ENCODE measurements at places on chromosomes 7 and 10. TPM values are rescaled to one million over a fixed set of nuclear protein-coding genes. Genes with fewer than 3 reads are reported as not detected.

DNA sequence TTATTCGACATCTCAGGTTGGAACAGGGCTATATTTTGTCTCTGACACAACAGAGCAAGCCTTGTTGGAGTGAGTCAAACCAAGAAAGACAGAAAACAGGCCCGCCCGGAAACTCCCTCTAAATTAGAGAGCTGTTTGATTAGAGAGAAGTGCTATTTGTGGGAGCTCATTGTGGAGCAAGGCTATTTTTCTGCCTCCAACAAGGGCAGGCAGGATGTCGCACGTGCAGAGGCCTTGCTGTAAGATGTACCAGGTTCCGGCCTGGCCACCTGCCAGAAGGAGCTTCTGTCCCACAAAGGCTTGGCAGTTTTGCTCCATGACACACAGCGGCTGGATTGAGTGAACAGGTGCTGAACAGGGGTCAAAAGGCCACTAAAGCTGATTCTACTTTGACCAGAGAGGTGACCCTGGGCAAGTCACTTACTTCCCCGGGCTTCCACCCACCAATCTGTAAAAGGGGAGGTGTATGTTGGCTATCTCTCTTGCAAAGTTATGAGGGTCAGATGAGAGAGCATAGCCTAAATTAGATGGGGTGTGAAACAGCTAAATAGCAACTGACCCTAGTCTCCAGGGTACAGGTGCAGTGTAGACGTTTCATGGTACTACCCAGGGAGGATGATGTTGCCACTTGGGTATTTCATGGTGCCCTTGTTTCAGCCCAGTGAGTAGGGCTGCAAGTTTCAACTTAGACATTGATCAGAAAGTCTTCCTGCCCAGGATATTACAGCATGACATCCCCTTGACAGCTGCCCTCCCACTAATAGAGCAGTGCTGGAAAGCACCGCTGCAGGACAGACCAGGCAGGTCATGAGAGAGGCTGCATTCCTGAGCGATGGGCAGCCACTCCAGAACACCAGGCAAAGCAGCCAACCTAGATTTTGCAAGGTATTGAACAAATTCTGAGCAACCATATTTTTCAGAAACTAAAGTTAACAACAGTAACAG, 62.0 kb downstream of the VSTM4 start:
- H3K27ac ChIP-seq = no peak overlapping the region
- H3K36me3 ChIP-seq = no peaks in the 10 kb centered on the region
- H3K4me3 ChIP-seq = no peak overlapping the region
- H3K27me3 ChIP-seq = no peaks in the 10 kb centered on the region

- H3K36me3 ChIP-seq = no peaks in the 10 kb centered on the region
- peaks cover 4% of the 10 kb centered on the region for H3K4me1 ChIP-seq
- H3K27ac ChIP-seq = no peak overlapping the region
- no peak for DNase-seq
Measured at GRCh38 chr7:24830440-24831050, 73.3 kb upstream of the GSDME start.

GRCh38 chr10:24163485-24163884, 45.5 kb upstream of the KIAA1217 start:
- no peak overlapping the region for H3K4me3 ChIP-seq
- H3K27me3 ChIP-seq = no peaks in the 10 kb centered on the region
- no peaks in the 10 kb centered on the region for H3K36me3 ChIP-seq

GRCh38 chr10:95544783-95545500, 16.2 kb downstream of the SORBS1 start:
- no peak overlapping the region for H3K4me3 ChIP-seq
- peaks cover 2% of the 10 kb centered on the region for H3K4me1 ChIP-seq
- no peak overlapping the region for H3K27ac ChIP-seq
- no peaks in the 10 kb centered on the region for H3K36me3 ChIP-seq
- no peaks in the 10 kb centered on the region for H3K27me3 ChIP-seq

- H3K27ac ChIP-seq = no peak overlapping the region
- H3K36me3 ChIP-seq = no peaks in the 10 kb centered on the region
- DNase-seq = no peak
Measured at GRCh38 chr10:75782463-75783248, 351.2 kb downstream of the LRMDA start.

DNA sequence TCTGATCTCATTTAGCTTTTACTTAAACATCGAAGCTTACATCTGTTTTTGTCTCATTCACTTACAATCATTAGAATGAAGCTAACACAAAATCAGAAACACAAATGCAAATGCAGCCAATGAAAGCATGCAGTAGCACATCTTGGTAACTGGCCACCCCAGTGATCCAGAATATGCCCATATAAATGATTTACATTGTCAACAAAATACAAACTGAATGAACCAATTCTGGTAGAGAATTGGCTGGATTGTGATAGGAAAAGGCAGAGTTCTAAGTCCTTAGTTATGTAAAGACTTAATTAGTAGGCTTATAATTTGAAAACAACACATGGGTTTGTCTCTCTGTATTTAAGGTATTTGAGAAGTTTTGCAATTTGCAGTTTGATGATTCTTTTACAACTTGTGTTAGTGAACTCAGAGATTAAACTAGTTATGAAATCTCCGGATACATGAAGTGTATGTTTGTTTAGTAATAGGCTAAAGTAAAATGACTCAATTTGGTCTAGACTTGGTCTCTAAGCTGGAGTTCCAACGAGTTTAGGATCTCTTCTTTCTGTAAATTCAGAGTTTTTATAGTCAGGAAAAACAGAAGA, 21.2 kb downstream of the TECTB start:
- no peaks in the 10 kb centered on the region for H3K27me3 ChIP-seq
- no peaks in the 10 kb centered on the region for H3K4me1 ChIP-seq
- H3K4me3 ChIP-seq = no peak overlapping the region
- no peak overlapping the region for H3K27ac ChIP-seq

DNA sequence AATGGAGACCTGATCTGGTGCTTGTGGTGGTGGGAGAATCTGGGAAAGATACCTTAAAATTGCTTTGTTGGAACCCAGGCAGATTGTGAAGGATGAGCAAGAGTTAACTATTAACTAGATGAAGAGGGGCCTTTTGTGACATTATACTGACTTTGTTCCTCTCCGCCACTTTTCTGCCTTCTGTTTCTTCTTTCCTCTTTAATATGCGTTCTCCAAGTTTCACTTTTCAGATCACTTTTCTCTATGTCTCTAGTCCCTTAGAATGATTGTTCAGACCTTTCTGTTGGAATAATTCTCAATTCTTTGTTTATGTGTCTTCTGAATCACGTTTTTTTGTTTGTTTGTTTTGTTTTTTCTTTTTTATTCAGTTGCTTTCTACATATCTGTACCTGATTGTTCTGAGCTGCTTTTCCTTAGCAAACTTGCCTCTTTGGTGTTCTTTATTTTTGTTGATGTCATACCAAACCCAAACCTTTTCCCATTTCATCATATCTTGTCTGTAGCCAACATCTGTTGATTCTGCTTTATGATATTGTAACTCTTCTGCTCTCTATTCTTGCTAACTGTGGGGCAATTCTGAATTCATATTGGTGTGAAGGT, 2.8 kb downstream of the BMPR1A start:
- H3K27ac ChIP-seq = no peak overlapping the region
- H3K27me3 ChIP-seq = no peaks in the 10 kb centered on the region
- peaks cover 14% of the 10 kb centered on the region for H3K4me1 ChIP-seq
- no peaks in the 10 kb centered on the region for H3K36me3 ChIP-seq
- peak overlapping the region; percentile 74 for H3K4me3 ChIP-seq

DNA sequence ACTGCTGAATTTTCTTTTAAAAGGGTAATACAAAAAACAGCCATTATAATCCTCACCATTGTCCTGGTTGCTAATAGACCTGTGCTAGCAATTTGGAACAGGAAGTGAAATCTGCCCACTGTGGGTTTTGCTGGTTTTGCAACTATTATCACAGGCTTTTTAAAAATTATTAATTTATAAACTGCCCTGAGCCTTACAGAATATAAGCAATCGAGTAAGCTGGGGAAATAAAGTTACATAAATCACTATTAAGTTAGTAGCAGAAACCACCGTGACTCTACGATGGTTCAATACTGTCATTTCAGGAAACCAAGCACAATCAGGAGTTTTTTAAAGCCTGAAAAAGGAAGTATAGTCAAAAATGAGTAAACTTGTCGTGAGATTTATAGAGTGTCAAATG, 62.3 kb downstream of the TMEM26 start:
- no peaks in the 10 kb centered on the region for H3K36me3 ChIP-seq
- no peak overlapping the region for H3K27ac ChIP-seq
- no peaks in the 10 kb centered on the region for H3K27me3 ChIP-seq
- H3K4me1 ChIP-seq = no peaks in the 10 kb centered on the region

DNA sequence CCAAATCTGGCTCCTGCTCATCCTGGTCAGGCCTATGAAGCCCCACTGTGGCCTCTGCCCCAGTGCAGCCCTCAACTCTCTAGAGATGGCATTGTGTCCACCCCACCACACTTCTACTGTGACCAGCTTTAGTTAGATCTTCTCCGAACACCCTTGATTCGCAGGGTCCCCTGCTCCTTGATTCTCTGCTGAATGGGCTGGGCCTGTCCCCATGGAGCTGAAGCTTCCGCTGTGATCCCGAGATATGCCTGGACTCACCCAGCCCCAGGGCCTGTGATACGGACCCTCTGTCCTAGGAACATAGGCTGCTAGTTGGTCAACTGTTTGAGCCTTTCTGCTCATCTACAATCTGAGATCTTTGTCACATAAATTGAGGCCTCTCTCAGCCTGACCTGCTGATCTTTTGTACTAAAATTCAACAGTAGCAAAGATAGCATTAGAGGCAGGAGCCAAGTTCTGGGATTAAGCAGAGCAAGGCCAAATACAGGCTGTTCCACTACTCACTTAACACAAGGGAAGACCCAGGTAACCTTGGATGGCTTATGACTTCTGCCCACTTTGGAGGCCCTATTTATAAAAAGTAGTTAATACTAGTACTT, 6.5 kb upstream of the PPIF start:
- DNase-seq = peak; percentile 16
- H3K27ac ChIP-seq = no peak overlapping the region
- peaks cover 4% of the 10 kb centered on the region for H3K4me1 ChIP-seq

DNA sequence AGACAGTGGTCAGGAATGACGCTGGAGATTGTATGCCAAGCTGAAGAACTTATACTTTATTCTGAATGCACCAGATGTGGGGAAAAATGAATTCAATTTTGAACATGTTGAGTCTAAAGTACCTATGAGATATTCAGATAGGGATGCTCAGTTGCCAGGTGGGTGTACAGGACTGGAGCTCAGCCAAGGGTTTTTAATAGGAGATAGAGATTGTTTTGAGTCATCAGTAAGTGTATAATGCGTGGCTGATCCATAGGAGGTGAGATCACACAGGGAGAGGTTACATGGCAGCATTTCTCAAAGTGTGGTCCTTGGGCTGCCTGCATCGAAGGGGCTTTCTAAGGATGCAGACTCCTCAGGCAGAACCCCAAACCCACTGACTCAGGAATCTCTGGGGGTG, 6.8 kb upstream of the HIPK2 start:
- H3K4me3 ChIP-seq = no peak overlapping the region

Gene TRIM50
- total RNA-seq = 0.26 TPM

Gene LLCFC1
- not detected for total RNA-seq

DNA sequence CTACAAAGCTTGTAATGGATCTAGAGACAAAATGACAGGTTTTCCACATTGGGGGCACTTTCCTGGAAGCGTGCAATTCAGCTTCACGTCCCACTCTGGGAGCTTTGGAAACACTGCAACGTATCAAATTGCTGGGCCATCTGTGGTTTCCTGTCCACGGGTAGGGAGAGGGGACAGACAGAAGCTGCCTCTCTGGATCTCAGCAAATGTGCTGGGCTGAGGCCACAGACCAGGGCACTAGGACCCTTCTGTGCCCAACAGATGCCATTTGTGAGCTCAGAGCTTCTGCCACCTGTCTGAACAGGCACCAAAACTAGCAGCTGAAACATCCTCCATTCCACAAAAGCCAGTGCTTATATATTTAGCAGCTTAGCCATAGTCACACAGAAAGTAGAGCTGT, 40.9 kb upstream of the FRMD4A start:
- H3K4me1 ChIP-seq = no peaks in the 10 kb centered on the region
- no peak for DNase-seq
- no peaks in the 10 kb centered on the region for H3K27me3 ChIP-seq
- no peak overlapping the region for H3K27ac ChIP-seq
- H3K4me3 ChIP-seq = no peak overlapping the region
- H3K36me3 ChIP-seq = no peaks in the 10 kb centered on the region

GRCh38 chr10:43026039-43026973, 50.6 kb upstream of the RET start:
- H3K4me3 ChIP-seq = no peak overlapping the region
- no peak overlapping the region for H3K27ac ChIP-seq
- no peak for DNase-seq
- no peaks in the 10 kb centered on the region for H3K4me1 ChIP-seq

- no peaks in the 10 kb centered on the region for H3K27me3 ChIP-seq
- no peaks in the 10 kb centered on the region for H3K36me3 ChIP-seq
- H3K4me3 ChIP-seq = peak overlapping the region; percentile 75
- peak overlapping the region; percentile 98 for H3K27ac ChIP-seq
- peaks cover 20% of the 10 kb centered on the region for H3K4me1 ChIP-seq
Measured at GRCh38 chr7:157337316-157338149, 729 bp downstream of the DNAJB6 start.

Gene SPDYE11
- total RNA-seq = not detected

DNA sequence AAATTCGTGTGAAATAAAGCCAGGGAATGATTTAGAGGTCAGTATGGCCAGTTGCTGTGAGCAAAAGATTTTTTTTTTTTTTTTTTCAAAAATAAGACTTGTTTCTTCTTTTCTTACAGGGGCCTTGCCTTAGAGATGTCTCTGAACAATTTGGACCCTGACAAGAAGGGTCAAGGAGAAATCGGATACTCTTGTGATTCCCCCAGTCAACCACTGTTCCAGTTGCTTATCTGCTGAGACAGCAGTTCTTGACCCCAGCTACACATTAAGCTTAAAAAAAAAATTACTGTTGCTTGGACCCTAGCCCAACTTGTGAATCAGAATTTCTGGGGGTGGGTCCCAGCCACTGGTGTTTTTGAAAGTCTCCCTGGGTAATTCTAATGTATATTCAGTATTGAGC, 12.0 kb upstream of the FMC1 start:
- H3K27ac ChIP-seq = no peak overlapping the region
- H3K4me1 ChIP-seq = no peaks in the 10 kb centered on the region
- no peaks in the 10 kb centered on the region for H3K36me3 ChIP-seq

DNA sequence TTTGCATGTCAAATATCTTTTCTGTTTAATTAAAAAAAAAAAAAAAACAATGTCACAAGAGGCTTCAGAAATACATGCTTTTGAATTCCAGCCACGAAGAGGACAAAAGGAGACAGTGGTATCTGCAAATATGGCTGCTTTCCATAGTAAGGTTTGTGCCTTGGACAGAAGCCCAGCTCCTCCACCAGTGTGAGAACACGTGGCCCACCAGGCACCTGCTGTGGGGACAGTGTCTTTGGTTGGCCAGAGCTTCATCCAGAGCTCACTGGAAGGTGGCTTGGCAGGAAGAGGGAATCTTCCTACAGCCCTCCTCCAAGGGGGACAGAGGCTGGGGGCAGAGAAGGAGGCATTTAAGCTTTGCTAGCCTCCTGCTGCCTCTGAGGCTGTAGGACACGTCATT, 144.6 kb downstream of the GLCCI1 start:
- DNase-seq = no peak
- no peaks in the 10 kb centered on the region for H3K4me1 ChIP-seq
- H3K27me3 ChIP-seq = no peaks in the 10 kb centered on the region

Gene NXPH1
- total RNA-seq = not detected

DNA sequence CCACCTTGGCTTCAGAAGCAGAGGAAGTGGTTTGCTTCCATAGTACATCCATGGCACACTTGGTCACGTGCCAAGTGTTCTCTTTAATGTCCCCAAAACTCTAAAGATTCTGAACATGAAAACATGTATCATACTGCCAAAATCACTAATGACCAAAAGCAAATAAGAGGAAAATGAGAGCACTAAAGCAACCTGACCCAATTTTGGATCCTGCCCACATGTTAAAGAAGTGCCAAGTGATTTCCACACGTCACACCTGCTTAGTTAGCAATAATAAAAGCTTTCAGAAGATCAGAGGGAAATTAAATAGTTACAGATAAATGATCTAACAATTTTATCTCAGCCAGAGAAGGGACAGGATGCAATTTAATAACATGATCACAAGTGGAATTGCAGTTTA, 1170.0 kb downstream of the XPNPEP1 start:
- no peak overlapping the region for H3K4me3 ChIP-seq
- no peaks in the 10 kb centered on the region for H3K4me1 ChIP-seq
- H3K36me3 ChIP-seq = no peaks in the 10 kb centered on the region
- no peaks in the 10 kb centered on the region for H3K27me3 ChIP-seq
